ENCODE measurements at places on chromosomes 7 and 10.

DNA sequence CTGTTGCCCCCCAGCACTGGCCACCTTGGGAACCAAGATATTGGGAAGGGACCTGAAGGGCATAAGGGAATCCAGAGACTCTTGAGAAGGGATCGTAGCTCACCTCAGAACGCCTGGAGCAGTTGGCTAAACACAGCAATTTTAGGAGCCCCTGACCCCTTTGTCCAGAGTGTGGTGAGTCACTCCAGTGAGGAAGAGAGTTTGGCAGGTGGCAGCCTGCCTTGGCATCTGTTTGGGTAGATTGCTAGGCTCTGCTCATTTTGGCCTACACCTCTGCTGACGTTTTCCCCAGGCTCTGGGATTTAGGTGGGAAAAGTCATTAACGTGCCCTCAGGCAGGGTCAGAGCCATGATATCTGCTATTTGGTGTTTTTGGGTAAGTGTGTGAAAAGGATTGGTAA, 100.6 kb downstream of the GRB10 start:
- H3K4me3 ChIP-seq, result no peak overlapping the region
- H3K27me3 ChIP-seq, result no peaks in the 10 kb centered on the region
- no peak overlapping the region for H3K27ac ChIP-seq
- DNase-seq, result peak; percentile 69
- H3K36me3 ChIP-seq, result peaks cover 4% of the 10 kb centered on the region
- H3K4me1 ChIP-seq, result peaks cover 6% of the 10 kb centered on the region

DNA sequence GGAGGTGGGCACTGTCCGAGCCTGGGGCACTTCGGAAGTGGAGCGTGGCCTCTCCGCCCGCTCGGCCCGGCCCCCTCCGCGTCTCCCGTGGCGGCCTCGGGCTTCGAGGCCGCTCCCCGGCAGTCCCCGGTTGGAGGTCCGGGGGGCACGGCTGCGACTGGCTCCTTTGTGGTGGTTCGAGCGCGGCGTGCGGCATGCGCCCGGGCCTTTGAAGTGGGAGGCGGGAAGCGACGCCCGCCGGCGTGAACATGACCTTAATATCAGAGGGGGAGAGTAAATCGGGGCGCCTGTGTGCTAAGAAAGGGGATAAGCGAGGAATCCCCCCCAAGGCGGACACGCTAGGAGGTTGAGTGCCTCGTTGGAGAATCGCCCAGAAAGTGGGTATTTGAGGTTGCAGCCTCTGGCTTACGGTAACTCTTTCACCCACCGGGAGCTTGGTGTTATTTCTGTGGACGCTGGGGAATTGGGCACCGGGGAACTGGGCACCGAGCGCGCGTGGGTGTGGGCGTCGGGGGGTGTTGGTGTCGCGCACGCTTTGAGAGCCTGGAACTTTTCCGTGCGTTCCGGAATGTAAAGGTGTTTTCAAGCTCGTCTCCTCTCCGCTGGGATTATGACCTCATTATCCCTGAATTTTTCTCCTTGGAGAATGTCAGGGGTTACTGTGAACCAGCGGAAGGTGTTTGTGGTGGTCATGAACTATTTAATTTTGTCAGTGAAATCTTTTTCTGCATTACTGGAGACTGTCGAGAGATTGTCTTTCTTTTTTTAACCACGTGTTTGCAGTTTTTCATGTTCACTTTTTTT, 660 bp downstream of the SUV39H2 start:
- peak overlapping the region; percentile 79 for H3K4me3 ChIP-seq
- H3K4me1 ChIP-seq, result peaks cover 27% of the 10 kb centered on the region
- H3K27me3 ChIP-seq, result no peaks in the 10 kb centered on the region
- DNase-seq, result peak; percentile 29
- H3K36me3 ChIP-seq, result peaks cover 12% of the 10 kb centered on the region
- H3K27ac ChIP-seq, result peak overlapping the region; percentile 82

DNA sequence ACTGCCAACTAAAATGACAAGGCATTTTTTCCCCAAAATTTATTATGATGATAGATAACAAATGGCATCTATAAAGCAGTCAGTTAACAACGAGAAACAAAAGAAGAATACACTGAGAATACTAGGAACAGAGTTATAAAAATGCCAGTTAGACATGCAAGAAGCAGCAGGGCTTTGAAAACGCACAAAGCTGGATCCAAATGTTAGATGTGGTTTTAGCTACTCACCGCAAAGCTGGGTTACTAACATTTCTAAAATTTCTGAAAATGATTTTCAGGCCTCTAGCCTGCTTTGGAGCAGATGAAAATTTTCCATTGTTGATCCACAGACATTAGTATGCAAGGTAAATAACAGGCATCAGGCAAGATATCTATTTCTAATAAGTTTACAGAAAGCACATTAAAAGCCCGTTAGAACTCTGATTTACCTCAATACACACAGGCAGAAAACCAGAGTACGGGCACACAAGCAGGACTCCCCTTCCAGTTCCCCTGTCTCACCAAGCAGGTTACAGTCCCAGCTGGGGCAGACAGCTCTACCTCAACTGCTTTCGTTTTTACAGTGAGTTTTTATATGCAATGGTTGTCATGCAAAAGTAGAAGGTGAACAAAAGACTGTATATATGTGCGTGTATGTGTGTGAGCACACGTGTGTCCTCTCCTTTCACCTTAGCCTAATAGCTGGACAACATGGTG, 37.9 kb downstream of the GLI3 start:
- H3K4me1 ChIP-seq, result peaks cover 38% of the 10 kb centered on the region
- H3K27ac ChIP-seq, result peak overlapping the region; percentile 81
- H3K4me3 ChIP-seq, result no peak overlapping the region
- no peak for DNase-seq

- peaks cover 6% of the 10 kb centered on the region for H3K36me3 ChIP-seq
- H3K4me3 ChIP-seq, result no peak overlapping the region
- no peak for DNase-seq
- no peak overlapping the region for H3K27ac ChIP-seq
Observed at GRCh38 chr10:71253981-71254818, 41.8 kb downstream of the UNC5B start.

DNA sequence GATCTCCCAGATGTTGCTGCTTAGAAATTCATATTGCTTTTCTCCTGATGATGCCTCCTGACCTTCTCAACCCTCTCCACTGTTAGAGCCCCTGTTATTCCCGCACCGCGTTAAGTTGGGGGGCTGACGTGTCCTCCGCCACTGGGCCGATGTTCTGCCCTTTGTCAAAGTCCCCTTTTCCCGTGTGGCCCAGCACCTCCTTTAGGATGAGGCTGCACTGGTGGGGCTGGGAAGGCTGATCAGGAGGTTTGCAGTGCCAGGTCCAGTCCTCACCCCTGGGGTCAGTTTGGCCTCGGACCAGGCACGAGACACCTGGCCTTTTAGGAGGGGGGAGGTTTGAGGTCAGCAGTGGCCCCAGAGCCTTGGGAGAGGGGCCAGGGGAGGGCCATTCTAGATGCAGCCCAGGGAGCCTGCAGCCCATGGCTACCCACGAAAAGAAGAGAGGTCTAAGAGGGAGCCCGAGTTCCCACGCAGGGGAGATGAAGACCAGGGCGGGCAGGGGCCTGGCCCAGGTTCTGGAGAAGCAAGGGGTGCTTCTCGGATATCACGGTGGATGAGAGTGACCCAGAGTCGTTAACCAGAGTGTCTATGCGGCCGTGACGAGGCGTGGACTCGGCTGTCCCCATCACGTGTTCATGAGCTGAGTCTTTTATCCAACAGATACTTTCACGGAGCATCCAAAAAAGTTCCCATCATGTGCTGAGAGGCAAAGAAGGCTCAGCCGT, 150.4 kb downstream of the DNAJB6 start:
- H3K27me3 ChIP-seq, result no peaks in the 10 kb centered on the region
- H3K36me3 ChIP-seq, result no peaks in the 10 kb centered on the region
- no peak for DNase-seq
- H3K27ac ChIP-seq, result no peak overlapping the region
- no peaks in the 10 kb centered on the region for H3K4me1 ChIP-seq

- no peak overlapping the region for H3K4me3 ChIP-seq
- H3K27me3 ChIP-seq, result peaks cover 37% of the 10 kb centered on the region
- DNase-seq, result no peak
- H3K36me3 ChIP-seq, result no peaks in the 10 kb centered on the region
Observed at GRCh38 chr7:11818281-11818680, 13.7 kb downstream of the THSD7A start.

- H3K27ac ChIP-seq, result no peak overlapping the region
- no peak overlapping the region for H3K4me3 ChIP-seq
- H3K36me3 ChIP-seq, result no peaks in the 10 kb centered on the region
- no peak for DNase-seq
- no peaks in the 10 kb centered on the region for H3K4me1 ChIP-seq
Observed at GRCh38 chr10:48805848-48806247, 121.2 kb downstream of the WDFY4 start.

- H3K36me3 ChIP-seq, result no peaks in the 10 kb centered on the region
- no peak for DNase-seq
- no peak overlapping the region for H3K4me3 ChIP-seq
- peak overlapping the region; percentile 67 for H3K27ac ChIP-seq
Observed at GRCh38 chr7:7159063-7159658, 23.2 kb upstream of the C1GALT1 start.

DNA sequence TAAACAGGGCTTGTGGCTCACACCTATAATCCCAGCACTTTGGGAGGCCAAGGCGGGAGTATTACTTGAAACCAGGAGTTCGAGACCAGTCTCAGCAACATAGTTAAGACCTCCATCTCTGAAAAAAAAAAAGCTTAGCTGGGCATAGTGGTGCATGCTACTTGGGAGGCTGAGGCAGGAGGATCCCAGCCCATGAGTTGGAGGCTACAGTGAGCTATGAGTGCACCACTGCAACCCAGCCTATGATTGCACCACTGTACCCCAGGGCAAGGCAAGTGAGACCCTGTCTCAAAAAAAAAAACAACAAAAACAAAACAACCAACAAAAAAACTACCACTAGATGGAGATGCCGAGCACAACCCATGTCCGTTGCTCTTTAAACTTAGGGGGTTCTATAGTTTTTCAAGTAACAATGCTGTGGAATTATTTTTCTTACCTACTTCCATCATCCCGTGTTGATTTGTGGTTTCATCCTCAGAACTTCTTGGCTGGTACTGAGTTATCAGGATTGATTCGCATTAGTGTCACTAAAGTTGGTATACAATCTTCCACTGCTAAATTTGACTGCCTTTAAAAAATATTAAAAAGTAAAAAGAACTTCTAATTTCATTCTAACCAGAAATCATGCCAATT, 12.2 kb upstream of the REPIN1 start:
- no peak overlapping the region for H3K27ac ChIP-seq
- H3K27me3 ChIP-seq, result no peaks in the 10 kb centered on the region
- H3K4me1 ChIP-seq, result no peaks in the 10 kb centered on the region
- DNase-seq, result peak; percentile 41
- no peak overlapping the region for H3K4me3 ChIP-seq

DNA sequence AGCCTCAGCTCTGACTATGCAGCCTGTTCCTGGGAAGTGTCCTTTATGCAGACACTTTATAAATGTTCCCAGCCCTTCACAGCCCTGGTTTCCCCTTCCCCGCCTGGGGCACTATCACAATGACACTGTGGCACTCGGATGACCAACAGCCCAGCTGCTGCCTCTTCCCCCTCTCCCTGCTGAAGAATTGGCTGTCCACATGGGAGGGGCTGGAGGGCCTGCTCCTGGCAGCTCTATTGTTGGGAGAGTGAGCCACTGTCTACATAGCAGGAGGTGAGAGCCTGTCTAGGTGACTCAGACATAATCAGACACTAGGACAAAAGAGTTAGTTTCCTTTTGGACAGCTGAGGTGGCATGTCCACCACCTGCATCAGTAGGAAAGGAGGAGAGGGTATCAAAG, 437.5 kb downstream of the PLXNA4 start:
- DNase-seq, result no peak
- no peak overlapping the region for H3K4me3 ChIP-seq
- peaks cover 4% of the 10 kb centered on the region for H3K4me1 ChIP-seq
- no peaks in the 10 kb centered on the region for H3K27me3 ChIP-seq
- H3K27ac ChIP-seq, result no peak overlapping the region

DNA sequence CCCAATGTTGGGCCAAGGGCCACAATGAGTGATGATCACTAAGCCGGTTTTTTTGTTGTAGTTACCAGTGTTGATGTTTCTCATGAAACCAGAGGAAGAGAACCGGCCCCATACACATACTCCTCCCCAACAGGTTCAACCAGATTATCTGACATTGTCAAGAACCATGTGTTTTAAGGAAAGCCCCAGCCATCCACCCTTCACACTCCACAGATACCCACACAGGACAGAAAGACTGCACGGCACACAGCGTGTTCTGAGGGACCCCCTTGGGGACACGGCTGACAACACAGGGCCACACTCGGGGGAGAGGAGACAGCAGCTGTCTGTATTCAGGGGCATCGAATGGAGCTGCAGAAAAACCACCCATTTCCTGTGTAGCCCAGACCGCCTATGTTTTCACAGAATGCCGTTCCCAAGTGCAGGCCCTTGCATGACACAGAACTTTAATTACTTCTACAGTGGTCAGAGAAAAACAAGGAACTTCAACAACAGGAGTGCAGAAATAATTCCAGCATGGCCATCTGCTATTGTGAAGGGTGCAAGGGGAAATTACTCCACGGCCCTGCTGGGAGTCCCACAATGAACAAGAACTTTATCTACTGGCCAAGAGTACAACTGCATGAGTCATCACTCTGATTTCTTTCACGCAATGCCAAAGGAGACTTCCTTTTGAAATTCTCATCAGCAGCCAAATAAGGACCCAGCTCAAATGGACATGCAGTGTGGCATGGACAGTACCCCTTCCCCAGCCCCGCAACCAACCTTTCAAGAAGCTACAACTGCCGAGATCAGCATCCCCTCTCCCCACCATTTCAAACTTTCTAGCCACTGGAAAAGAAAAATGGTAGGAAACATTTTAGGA, 2.3 kb downstream of the KLF6 start:
- H3K4me1 ChIP-seq, result peaks cover 34% of the 10 kb centered on the region
- no peaks in the 10 kb centered on the region for H3K27me3 ChIP-seq
- peak overlapping the region; percentile 100 for H3K27ac ChIP-seq
- DNase-seq, result peak; percentile 94
- peak overlapping the region; percentile 96 for H3K4me3 ChIP-seq
- H3K36me3 ChIP-seq, result peaks cover 90% of the 10 kb centered on the region

- H3K4me3 ChIP-seq, result no peak overlapping the region
- H3K4me1 ChIP-seq, result peaks cover 10% of the 10 kb centered on the region
- H3K27ac ChIP-seq, result no peak overlapping the region
- no peak for DNase-seq
Observed at GRCh38 chr7:2931034-2931415, 86.9 kb upstream of the GNA12 start.

DNA sequence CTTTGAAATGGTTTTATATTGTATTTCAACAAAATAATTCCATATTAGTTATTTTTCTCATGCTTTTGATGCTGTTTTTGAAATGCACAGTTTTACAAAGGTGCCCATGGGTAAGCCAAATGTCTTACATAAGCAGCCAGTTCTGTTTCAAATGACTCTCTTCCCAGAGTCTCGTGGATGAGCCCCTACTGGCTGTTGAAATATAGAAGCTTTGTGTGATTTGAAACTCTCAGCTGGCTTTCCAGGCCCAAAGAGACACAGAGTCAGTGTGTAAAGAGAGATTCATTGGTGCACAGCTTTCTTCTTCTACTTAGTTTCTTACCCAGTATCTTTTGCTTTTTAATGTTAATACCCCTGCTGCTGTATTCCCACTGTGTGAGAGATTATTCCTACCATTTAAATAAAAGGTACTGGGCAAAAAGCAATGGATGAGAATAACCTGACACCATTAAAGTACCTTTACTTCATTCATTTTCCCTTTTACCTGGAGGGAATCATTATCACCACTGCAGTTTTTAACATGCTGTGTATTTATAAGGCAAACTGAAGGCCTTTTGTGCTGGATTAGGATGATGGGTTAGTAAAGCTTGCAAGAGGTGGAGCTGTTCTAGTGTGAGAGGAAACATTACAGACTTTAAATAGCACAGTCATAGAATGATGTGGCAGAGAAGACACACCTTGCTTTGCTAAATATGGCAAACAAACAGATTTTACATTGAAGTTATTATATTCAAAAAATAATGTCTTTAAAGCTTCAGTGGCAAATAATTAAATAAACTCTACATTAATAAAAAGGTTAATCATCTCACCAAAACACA, 415.1 kb downstream of the THSD7A start:
- H3K27me3 ChIP-seq, result no peaks in the 10 kb centered on the region
- no peaks in the 10 kb centered on the region for H3K4me1 ChIP-seq
- H3K4me3 ChIP-seq, result no peak overlapping the region
- DNase-seq, result no peak

Measured in MCF 10A (cell line).